IMR-90 (cell line): ENCODE measurements at places on chromosomes 11 and 22. TPM values are rescaled to one million over a fixed set of nuclear protein-coding genes. Genes with fewer than 3 reads are reported as not detected.

Gene NLRP10
- total RNA-seq: 25.6 and 36.7 TPM in 2 replicates

Gene TMPRSS13
- total RNA-seq: not detected in 2 replicates

Gene ARHGAP42
- total RNA-seq: 7.3 and 8.9 TPM in 2 replicates

Gene POU2AF2
- total RNA-seq: not detected in 2 replicates

Gene OR2AG2
- total RNA-seq: 0.28 and 0.54 TPM in 2 replicates

Gene C22orf42
- not detected in 2 replicates for total RNA-seq

Gene LGALS12
- total RNA-seq: not detected in 2 replicates

Gene ABCC8
- not detected in 2 replicates for total RNA-seq

Gene RIBC2
- 0.28 and 0.36 TPM in 2 replicates for total RNA-seq

Gene PPP6R3
- total RNA-seq: 123 and 148 TPM in 2 replicates

Gene LAYN
- 92.5 and 111 TPM in 2 replicates for total RNA-seq

Gene MRGPRG
- not detected in 2 replicates for total RNA-seq

Gene SLC7A4
- total RNA-seq: not detected in 2 replicates

Gene TYR
- total RNA-seq: not detected in 2 replicates

Gene RIN1
- total RNA-seq: 9.9 and 10.6 TPM in 2 replicates

Gene ZBTB16
- not detected in 2 replicates for total RNA-seq

Gene UNC93B1
- 10.6 and 10.9 TPM in 2 replicates for total RNA-seq

Gene SLC15A3
- 1.9 and 3.2 TPM in 2 replicates for total RNA-seq

Gene CALCA
- not detected in 2 replicates for total RNA-seq

Gene LGR4
- total RNA-seq: 6.8 and 8.1 TPM in 2 replicates

Gene EFCAB6
- total RNA-seq: 1.1 TPM in 2 replicates

Gene CCDC15
- 2.0 and 2.5 TPM in 2 replicates for total RNA-seq

Gene BEST1
- 0.83 and 0.90 TPM in 2 replicates for total RNA-seq

Gene FOLR3
- total RNA-seq: 0.36 TPM in 1 of 2 replicates, not detected in the other

Gene ANKK1
- total RNA-seq: not detected in 2 replicates

Gene MTA2
- 126 and 136 TPM in 2 replicates for total RNA-seq

Gene FREY1
- total RNA-seq: 0.83 TPM in 1 of 2 replicates, not detected in the other

Gene CYB5R2
- total RNA-seq: 3.9 and 4.7 TPM in 2 replicates

Gene C11orf42
- not detected in 2 replicates for total RNA-seq

Gene SLC22A25
- total RNA-seq: not detected in 2 replicates

Gene PLEKHA7
- total RNA-seq: not detected in 2 replicates

Gene SPTBN2
- 0.18 and 0.56 TPM in 2 replicates for total RNA-seq

Gene ADAMTS15
- total RNA-seq: 3.0 and 3.1 TPM in 2 replicates

Gene MAML2
- 18.1 and 19.5 TPM in 2 replicates for total RNA-seq

Gene PTPRCAP
- total RNA-seq: not detected in 2 replicates

Gene MRGPRX4
- under 0.01 TPM in 1 of 2 replicates, not detected in the other for total RNA-seq

Gene WBP2NL
- not detected in 2 replicates for total RNA-seq

Gene TEAD1
- 69.2 and 95.5 TPM in 2 replicates for total RNA-seq

Gene OR56A1
- not detected in 2 replicates for total RNA-seq

Gene OR51B5
- 0.54 and 0.56 TPM in 2 replicates for total RNA-seq

Gene CD59
- 637 and 765 TPM in 2 replicates for total RNA-seq

Gene TBX1
- total RNA-seq: not detected in 2 replicates

Gene SCGB1C1
- total RNA-seq: not detected in 2 replicates

Gene DGAT2
- 2.2 and 2.3 TPM in 2 replicates for total RNA-seq

Gene KCTD14
- total RNA-seq: 0.83 and 0.90 TPM in 2 replicates

Gene NCR3LG1
- 3.9 and 4.1 TPM in 2 replicates for total RNA-seq

Gene RBFOX2
- total RNA-seq: 178 and 227 TPM in 2 replicates

Gene GAL3ST1
- not detected in 2 replicates for total RNA-seq

Gene DERL3
- under 0.01 and 0.18 TPM in 2 replicates for total RNA-seq

Gene IRAG1
- 21.1 and 25.8 TPM in 2 replicates for total RNA-seq

Gene ARHGAP20
- 2.5 and 2.8 TPM in 2 replicates for total RNA-seq

Gene APOBEC3B
- total RNA-seq: 17.2 and 17.6 TPM in 2 replicates

Gene BTBD18
- not detected in 2 replicates for total RNA-seq

Gene C11orf87
- total RNA-seq: under 0.01 TPM in 2 replicates

Gene MMP10
- not detected in 2 replicates for total RNA-seq

Gene OR2D3
- total RNA-seq: not detected in 2 replicates

Gene OTOG
- not detected in 2 replicates for total RNA-seq

Gene CLMP
- 54.7 and 56.1 TPM in 2 replicates for total RNA-seq

Gene OR51E1
- not detected in 2 replicates for total RNA-seq
